AG08396 (cell line): ENCODE measurements at places on chromosomes 4 and X.
A peak's percentile ranks its signal among the peaks of the same experiment; 100 is the strongest.

DNA sequence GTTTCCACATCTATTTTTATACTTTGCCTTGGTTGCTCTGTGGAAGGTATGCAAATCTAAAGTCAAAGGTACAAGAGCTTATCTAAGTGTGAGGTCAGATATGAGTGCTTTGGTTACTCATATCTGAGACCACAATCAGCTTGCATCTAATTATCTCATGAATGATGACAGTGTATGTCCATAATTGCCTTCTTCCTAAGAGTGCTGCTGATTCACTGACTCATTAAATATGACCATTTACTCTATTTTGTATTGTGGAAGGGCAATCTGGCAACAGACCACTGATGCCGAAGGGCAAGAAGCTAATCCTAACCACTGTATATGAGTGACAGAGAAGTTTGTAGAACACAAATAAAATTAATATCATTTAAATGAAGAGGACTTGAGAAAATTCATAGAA lies 1190.2 kb upstream of the AGA start:
- DNase-seq, result no peak

- DNase-seq, result peak; percentile 80
Measured at GRCh38 chrX:72258174-72258573, 18.9 kb downstream of the RPS4X start.

- DNase-seq, result no peak
Measured at GRCh38 chr4:119008761-119009160, 120.1 kb downstream of the SYNPO2 start.

GRCh38 chr4:73308286-73308685 lies 49.7 kb upstream of the ANKRD17 start:
- DNase-seq, result peak; percentile 10

DNA sequence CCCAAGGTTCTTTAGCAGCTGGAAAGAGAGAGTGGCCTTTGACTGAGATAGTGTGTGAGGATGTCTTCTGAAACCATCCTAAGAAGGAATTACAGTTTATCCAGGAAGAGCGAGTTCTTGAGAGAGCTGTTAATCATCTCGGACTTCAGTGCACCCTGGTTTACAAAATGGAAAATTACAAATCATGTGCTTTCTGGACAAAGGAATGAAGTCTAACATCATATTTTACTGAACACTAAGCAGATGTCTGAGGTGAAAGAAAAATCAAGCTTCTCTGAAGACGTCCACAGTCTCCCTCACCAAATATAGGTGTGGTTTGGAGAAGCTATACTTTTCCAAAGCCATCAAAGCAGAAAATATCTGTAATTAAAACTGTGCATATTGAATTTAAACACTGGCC lies 30.8 kb upstream of the CYP2U1 start:
- DNase-seq, result no peak

DNA sequence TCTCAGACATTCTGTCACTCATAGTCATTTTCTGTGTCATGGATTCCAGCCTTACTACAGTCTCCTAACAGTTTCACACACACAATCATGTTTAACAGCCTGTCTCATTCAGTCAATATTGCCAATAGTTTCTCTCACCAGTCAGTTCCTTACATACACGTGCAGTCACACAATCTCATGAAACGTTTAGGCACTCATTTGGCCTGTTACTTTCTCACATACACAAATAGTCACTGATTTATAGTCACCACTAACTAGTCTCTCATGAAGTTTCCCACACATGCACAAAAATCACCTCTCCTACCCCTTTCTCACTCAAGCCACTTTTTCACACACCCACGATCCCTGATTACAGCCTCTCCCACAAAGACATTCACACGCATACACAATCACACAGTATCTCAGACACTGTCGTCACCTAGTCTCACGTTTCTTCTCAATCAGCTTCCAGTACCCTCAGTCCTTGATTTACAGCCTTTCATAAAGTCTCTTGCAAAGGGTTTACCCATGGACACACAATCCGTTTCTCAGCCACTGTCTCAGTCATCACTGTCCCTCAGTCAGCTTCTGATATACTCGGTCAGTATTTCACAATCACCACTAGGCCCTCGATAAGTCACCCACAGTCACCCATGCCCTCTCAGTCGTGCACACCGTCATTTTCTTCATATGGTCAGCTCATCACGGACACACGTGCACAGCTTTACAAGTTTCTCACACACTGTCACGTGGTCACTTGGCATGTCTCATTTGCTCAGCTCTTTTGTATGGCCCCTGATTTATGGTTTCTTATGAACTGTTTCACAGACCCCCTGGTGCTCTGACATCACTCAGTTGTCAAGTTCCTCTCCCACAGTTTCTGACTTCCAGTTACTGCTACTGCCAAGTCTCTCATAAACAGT lies 4.2 kb upstream of the CFP start:
- DNase-seq, result no peak

DNA sequence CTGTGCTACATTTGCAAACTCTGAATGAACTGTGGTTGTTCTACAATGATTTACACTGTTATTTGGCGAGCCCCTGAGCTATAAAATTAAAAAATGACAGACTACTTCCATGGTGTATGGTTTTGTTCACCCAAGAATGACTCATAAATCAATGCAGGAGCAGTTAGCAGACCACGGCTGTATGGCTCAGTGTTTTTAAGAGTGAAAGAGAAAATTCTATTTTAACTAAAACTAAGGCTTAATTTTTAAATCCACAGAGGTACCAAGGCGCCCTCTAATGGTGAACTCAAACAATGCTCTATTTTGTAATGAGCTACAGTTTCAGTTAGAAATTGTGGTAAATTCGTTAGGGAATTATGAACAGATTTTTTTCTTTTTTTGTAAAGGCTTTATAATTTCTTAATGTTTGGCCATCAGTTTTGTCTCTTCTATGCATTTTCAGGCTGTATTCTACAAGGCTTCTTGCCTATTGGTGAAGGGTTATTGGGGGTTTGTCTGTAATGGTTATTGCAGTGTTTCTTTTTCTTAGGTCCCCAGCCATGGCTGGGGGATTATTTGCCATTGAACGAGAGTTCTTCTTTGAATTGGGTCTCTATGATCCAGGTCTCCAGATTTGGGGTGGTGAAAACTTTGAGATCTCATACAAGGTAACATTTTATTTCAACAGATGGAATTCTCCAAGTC lies 32.5 kb downstream of the HMGB2 start:
- peak; percentile 13 for DNase-seq

DNA sequence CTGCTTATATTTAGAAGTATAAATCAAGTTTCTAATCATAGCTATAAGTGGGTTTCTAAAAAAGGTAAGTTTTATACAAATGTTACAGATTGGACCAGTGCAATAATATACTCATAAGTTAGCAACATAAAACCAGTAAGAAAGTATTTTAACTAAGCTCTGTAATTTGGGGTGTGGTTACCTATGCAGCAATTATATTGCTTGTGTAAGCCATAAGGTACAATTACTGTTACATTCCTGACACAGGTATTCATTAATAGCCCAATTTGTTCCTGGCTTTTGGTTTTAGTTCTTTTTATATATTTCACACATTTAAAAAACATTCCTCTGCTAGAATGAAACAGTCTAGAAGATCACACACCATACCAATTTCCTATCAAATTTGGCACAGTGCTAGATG lies 115.1 kb downstream of the FRYL start:
- DNase-seq, result no peak

DNA sequence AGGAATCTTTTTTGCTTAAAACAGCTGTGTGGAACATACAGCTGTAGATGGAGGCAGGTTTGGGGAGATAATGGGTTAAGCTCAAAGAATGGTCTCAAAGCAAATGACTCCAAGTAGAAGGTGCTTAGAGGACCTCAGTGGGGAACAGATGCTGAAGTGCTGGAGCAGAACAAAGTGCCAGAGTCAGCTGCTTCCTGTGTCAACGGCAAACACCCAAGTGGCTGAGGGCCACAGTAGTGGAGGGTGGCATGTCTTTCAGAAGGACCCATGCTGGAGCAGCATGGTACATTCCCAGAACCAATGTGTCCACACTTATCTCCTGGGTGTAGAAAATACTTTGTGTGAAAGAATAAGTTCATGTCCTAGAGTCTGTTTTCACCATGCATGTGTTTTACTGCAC lies 197.5 kb downstream of the CCNG2 start:
- DNase-seq, result no peak

DNA sequence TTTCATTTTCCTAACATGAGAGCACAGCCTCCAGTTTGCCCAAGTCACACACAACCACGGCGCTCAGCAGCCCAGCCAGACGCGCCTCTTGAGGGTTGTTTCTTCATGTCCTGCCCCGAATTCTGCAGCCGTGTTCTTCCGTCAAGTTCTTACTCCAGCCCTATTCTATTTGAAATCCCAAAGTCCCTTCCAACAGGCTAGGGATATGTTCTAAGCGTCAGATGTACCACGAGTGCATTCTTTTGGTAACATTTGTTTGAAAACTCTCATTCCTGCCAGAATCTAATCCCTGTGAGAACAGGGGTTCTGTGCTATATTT lies 23.1 kb downstream of the ACSL1 start:
- DNase-seq, result no peak

GRCh38 chrX:129741880-129742758 lies 3.3 kb downstream of the XPNPEP2 start:
- DNase-seq, result no peak

GRCh38 chr4:159743971-159744370 lies 641.1 kb downstream of the RAPGEF2 start:
- no peak for DNase-seq

DNA sequence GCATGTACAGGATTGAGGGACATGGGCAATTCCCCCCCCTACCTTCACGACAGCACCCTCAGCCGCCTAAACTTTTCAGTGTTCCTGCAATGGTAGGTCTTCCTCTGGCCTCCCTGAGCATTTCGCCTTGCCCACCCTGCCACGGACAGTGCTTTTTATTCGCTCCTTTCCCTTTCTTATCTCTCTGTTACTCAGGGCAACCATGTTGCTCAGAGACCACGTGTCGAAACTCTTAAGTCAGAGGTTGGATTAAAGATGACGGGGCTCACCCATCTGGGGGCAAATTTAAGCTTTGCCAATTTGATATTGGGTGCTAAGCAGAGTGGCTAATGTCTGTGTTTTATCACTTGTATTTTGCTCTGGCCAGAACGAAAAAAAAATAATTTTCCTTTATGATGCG lies 20.4 kb downstream of the TENM3 start:
- DNase-seq, result no peak

DNA sequence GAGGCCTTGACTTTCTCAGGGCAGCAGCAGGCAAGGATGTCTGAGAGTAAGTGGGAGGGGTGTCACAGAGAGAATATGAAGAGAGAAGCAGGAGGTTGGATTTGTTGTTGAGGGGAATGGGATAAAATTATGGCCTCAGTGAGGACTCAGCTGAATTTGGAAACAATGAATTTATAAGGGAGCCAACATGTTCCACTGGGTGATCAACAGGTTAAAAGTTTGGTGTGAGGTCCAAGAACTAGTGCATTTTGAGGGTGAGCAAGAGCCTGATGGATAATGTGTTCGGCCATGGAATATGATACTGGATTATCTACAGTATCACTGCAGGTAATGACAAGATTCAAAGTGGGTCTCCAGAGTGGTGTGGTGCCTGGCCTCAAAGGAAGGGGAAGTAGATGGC lies 33.5 kb downstream of the LIMCH1 start:
- DNase-seq, result no peak

- no peak for DNase-seq
Measured at GRCh38 chr4:30122711-30123110, 597.5 kb upstream of the PCDH7 start.

DNA sequence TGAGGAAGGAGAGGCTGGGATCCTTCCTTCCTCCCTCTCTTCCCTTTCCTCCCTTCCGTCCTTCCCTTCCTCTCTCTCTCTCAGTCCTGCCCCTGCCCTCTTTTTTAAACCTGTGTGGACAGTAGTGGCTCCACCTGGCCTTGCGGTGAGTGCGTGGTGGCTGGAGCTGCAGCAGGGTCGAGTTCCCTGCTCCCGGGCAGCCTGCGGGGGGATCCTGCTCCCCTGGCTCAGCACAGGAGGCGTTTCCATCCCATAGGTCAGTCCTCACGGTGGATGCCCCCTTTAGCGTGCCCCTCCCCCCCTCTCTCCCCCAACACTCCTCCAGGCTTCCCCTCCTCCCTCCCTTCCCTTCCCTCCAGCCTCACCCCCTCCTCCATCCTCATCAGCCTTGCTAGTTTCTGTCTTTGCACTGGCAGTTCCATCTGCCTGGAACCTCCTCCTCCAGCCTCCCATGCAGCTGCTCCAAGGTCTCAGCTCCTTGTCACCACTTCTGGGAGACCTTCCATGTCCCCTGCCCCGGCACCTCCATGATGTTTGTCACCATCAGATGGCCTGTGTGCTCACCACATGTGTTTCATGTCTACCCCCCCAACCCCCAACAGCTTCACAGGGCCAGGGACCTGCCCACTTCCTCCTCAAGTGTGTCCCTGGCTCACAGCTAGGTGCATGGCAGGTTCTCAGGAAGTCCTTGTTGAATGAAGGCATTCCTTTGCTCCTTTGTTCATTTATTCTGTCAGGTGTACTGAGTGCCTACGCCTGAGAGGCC lies 68.4 kb downstream of the PSAPL1 start:
- DNase-seq, result no peak

DNA sequence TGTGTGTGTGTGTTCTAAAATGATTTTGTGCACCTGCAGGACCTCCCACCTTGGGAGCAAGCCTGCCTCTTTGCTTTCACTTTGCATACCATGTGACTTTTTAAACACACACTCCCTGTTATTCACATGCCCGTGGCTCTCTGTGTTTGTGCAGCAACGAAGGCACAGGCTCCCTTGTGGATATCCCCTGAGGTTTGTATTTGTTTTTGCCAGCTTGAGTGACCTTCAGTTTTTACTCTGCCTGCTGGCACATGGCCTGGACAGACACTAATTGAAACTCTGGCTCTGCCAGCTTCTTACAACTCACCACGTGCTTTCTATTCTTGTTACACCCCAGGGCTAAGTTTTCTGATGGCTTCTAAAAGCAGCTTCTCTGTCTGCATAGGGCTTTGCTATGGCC lies 885.8 kb downstream of the SH3BGRL start:
- no peak for DNase-seq

GRCh38 chr4:73066928-73067327 lies 2.6 kb downstream of the COX18 start:
- DNase-seq, result no peak

GRCh38 chr4:185305979-185306442 lies 89.7 kb downstream of the LRP2BP start:
- peak; percentile 62 for DNase-seq

DNA sequence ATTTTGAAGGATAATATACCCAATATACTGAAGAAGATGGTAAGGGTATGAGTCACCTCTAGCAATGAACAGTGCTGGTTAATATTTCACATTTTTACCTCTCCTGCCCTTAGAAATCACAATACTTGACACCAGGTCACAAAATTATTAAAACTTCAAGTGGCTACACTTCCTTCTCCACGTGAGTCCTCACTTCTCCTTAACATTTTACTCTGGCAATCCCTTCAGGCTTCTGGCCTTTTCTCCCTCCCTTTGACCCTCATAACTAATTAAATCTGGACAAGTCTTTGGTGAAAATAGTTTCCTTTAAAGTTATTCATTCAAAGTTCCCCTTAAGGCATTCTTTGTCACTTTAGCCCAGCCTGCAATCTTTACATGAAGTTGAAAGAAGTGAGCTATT lies 190.4 kb downstream of the UNC5C start:
- no peak for DNase-seq

DNA sequence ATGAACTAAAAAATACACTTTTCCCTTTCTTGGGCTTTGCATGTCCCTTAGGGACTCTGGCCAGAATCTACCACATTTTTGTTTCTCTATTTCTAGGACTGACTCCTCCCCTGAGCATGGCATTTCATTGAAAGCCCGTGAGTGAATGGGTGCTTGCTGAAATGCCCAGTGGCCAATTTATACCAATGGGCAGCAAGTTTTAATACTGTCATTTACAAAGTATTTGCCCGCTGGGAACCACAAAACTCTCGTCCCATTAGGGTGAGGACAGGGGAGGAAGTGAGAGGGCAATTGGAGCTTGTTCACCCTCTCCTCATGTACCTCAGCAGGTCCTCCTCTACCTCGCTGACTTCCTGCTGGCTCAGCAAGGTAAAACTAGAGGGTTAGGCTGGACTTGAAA lies 1.1 kb downstream of the SRPX2 start:
- no peak for DNase-seq
